ENCODE measurements at places on chromosomes 4 and X.

- no peak for DNase-seq
Measured at GRCh38 chr4:138242834-138243156, 646 bp upstream of the SLC7A11 start.

GRCh38 chr4:104475652-104476051 is 19.0 kb downstream of the CXXC4 start:
- no peak for DNase-seq

DNA sequence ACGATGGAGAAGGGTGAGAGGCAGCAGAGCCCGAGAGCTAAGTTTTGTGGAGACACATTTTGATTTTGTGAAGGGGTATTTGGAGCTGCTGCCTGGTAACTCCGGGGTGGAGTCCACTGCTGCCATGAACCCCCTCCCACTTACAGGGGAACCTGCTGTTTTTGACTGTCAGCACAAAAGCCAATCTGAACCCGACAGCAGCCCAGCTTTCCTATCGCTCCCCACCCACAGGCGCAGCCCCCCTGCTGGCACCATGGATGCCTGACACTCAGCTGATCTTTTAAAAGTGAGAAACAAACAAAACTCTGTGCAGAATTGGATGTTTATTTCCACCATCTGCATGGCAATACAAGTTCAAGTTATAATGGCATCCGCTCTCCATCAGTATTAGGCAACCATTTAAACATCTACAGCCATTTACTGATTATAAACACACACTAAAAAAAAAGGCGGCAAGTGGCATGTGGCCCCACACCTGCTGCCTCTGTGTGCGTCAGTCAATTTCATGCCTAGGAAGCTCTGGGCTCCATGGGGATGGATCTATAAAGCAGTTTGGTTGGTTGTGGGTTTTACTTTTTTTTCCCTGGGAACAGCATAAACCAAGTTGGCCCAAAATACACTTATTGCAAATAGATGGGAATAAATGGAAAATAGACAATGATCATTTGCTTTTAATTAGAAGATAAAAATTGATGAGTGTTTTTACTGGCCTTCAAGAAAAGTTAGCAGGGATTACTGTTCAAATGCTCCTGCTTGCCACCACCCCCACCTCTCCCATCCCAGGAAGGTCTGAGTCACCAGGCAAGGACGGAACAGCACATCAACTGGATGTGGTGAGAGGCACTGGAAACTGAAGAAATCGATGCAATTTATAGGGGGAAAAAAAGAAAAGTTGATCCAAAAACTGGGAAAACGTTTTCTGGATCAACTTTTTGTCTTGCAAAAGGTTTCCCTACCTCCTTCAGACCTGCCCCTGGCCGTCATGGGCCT is 46.0 kb downstream of the SEPSECS start:
- no peak for DNase-seq

GRCh38 chrX:153925387-153925738 is 701 bp downstream of the ARHGAP4 start:
- DNase-seq, result no peak

GRCh38 chrX:149092179-149092578 is 412.9 kb downstream of the IDS start:
- DNase-seq, result no peak

GRCh38 chr4:66785479-66785878 is 759.8 kb downstream of the CENPC start:
- no peak for DNase-seq

DNA sequence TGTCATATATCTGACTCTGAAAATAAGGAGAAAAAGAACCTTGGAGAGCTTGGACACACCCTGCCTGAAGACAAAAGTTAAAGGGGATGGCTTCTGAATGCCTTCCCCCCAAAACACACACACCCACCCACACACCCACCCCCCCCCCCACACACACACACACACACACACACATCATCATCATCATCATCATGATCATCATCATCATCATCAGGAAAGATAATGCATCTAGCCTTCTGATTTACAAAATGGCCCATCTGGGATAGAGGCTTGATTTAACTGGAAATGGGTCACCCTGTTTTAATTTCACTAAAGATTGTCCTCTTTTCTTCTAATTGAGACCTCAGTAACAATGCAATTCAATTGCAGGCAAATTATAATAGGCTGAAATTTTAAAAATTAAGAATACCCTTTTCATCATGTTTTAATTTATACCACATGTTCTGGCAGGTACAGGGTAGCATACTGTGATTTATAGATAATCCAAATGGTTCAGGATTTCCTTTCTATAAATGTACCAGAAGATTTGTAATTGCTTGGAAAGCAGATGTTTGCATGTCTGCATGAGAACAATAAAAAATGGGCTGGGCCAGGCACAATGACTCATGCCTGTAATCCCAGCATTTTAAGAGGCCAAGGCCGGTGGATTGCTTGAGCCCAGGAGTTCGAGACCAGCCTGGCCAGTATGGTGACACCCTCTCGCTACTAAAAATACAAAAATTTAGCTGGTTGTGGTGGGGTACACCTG is 56.5 kb downstream of the TRIM2 start:
- no peak for DNase-seq

DNA sequence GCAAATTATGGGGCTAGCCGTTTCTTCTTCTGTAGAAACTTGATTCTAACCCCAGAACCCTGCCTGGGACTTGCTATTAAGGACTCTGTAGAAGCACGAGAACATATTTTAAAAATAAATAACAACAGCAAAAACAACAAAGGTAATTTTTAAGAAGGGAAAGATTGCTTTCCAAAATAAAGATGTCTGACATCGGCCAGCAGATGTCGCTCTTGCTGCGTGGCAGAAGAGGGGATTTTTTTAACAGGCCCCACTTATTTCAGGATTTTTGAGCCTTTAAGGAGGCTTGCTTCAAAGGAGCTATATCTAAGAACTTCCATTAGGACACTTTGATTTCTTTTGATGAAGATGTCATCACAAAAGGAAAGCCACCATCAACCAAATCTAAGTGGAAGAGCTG is 62.8 kb upstream of the EGFL6 start:
- DNase-seq, result peak; percentile 80

DNA sequence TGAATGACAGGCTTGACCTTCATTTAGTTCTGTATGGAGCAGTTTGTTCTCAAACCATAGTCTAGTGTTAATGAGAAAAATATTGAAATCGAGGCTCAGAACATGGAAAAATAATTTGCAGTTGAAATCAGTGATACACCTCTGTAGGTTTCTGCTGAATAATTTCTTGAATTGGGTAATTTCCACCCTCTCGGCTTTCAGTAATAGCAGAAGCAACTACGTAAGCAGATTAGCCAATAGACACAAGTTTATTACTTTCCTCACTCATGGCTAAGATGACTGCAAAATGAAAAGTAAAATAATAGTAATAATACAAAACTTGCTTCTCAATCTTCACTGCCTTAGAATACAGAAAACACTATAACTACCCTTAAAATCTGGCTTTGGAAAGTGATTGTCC is 46.0 kb downstream of the USP38 start:
- no peak for DNase-seq

GRCh38 chrX:142671036-142671435 is 354.7 kb upstream of the SPANXN4 start:
- no peak for DNase-seq

GRCh38 chrX:21056622-21057021 is 317.6 kb upstream of the CNKSR2 start:
- no peak for DNase-seq

- DNase-seq, result no peak
Measured at GRCh38 chr4:1227816-1228215, 21.1 kb downstream of the CTBP1 start.

GRCh38 chrX:10111364-10112148 is 45.2 kb upstream of the CLCN4 start:
- no peak for DNase-seq

- no peak for DNase-seq
Measured at GRCh38 chr4:4568806-4569427, 27.1 kb upstream of the STX18 start.

DNA sequence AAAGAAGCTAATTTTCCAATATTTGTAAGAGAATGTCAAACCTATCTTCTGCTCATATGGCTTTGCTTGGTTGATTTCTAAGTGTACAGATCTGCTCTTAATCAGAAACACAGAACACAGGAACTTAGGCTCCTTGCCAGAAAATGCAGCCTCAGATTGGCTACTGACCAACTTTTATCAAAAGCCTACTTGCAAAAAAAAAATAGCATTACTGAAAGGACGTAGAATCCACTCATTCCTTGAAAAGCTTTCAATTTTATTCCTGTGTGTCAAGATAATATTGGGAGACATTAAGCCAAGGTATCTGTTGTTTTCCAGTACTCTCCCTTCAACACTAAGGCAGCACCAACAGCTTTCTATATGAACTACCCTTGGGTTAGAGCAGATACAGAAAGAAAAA is 127.6 kb upstream of the INTU start:
- no peak for DNase-seq

DNA sequence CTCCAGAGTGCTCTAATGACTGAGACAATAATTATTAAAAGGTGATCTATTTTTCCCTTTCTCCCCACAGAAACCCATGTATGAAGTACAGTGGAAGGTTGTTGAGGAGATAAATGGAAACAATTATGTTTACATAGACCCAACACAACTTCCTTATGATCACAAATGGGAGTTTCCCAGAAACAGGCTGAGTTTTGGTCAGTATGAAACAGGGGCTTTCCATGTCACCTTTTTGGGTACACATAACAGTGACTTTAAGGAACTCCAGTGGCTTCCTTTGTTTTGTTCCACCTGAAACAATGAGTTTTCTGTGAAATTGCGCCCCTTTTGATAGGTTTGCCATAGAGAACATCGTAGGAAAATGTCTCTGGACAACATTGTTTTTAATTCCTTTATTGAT is 69.6 kb downstream of the KIT start:
- no peak for DNase-seq

DNA sequence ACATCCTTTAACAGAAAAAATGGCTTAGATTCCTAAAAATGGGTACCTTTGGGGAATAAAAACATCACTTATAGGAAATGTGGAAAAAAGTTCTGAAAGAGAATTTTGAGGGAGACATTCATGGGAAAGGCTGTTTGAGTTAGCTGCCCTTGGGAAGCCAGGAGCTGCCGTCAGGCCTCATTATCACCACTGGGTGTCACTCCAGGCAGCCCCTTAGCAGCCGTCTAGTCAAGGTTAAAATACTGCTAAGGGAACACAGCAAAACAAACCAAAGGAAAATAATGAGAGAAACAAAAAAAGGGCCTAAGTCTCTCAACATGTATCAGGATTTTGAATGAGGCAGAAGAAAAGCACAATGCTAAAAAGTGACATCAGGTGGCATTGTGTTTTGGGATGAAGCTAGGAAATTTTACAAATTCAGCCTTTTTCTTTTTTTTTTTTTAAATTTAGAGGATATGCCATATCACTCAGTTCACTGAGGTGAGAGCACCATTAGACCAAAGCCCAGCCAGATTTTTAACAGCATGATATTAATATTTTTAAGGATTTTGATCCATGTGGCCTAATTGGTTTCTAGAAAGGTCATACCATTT is 235.3 kb downstream of the GPAT3 start:
- no peak for DNase-seq

GRCh38 chrX:123849096-123849495 is 10.8 kb upstream of the XIAP start:
- DNase-seq, result no peak

GRCh38 chrX:113651306-113651705 is 810.7 kb upstream of the AMOT start:
- DNase-seq, result no peak

Data from aorta (tissue), 5 donors.